ENCODE measurements at places on chromosomes 1 and 21. TPM values are rescaled to one million over a fixed set of nuclear protein-coding genes. Genes with fewer than 3 reads are reported as not detected.

Gene SNAP47
- 18.1 TPM for total RNA-seq

Gene PLA2G2F
- total RNA-seq: not detected

Gene SLC30A2
- total RNA-seq: not detected

Gene DLGAP3
- 0.36 TPM for total RNA-seq

Gene TEX50
- total RNA-seq: not detected

Gene AKR1A1
- 116 TPM for total RNA-seq

Gene CLCA4
- 0.18 TPM for total RNA-seq

Gene S100A6
- total RNA-seq: 1,126 TPM

Gene TMEM61
- 5.6 TPM for total RNA-seq

Gene RNU1-4
- total RNA-seq: 7,231 TPM

Gene SV2A
- total RNA-seq: 20.5 TPM

Gene AVPR1B
- total RNA-seq: not detected

Gene PADI2
- 2.2 TPM for total RNA-seq

Gene LAPTM5
- total RNA-seq: 114 TPM

Gene CELA3B
- 1.8 TPM for total RNA-seq

Gene NBPF10
- total RNA-seq: 6.1 TPM

Gene ST6GALNAC5
- total RNA-seq: 9.8 TPM

Gene HRNR
- total RNA-seq: not detected

Gene CD244
- total RNA-seq: 1.9 TPM

Gene YBX1
- 498 TPM for total RNA-seq

Gene HUNK
- total RNA-seq: 5.2 TPM

Gene NID1
- total RNA-seq: 69.5 TPM

Gene AMY2B
- 16.7 TPM for total RNA-seq

Gene CAMK1G
- total RNA-seq: not detected

Gene CC2D1B
- total RNA-seq: 36.0 TPM

Gene TDRD10
- 3.8 TPM for total RNA-seq

Gene HIVEP3
- 6.3 TPM for total RNA-seq

Gene ADORA1
- 0.71 TPM for total RNA-seq

Gene MYOG
- total RNA-seq: not detected

Gene DHX9
- total RNA-seq: 91.5 TPM

Gene KRTAP21-2
- total RNA-seq: not detected

Gene HES3
- total RNA-seq: not detected

Gene CADM3
- total RNA-seq: 10.9 TPM

Gene PGBD5
- 0.99 TPM for total RNA-seq

Gene PLEKHN1
- total RNA-seq: 0.52 TPM

Gene KRTAP26-1
- total RNA-seq: not detected

Gene MYOM3
- 0.78 TPM for total RNA-seq
